Forelimb muscle (tissue), 1 donor: ENCODE measurements at places on chromosomes 11 and 22.

DNA sequence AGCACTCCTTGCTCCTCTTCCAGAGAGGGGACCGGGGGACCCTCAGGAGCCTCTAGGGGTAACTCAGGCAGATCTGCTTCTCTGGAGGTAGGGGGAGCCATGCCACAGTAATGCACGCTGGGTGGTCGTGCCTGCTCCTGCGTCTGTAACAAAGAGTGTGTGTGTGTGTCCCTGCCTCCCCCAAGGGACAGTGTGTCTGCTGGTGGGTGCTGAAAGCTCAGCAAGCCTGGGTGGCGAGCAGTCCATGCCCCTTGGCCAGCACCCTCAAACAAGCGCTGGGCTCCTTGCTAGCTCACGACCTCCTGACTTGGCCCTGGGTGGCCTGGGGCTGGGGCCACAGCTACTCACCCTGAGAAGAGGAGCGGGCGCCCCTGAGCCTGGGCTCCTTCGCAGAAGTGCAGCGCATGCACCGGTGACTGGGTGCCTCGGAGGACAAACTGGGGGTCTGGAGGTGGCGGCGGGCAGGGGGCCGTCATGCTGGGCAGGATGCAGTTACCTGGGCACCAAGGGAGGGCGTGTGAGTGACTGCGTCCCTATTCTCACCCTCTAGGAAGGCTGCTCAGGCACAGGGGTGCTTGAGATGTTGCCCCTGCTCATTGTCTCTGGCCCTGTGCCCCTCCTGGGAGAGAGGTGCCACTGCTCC is 33.7 kb downstream of the GNB1L start:
- DNase-seq: no peak

DNA sequence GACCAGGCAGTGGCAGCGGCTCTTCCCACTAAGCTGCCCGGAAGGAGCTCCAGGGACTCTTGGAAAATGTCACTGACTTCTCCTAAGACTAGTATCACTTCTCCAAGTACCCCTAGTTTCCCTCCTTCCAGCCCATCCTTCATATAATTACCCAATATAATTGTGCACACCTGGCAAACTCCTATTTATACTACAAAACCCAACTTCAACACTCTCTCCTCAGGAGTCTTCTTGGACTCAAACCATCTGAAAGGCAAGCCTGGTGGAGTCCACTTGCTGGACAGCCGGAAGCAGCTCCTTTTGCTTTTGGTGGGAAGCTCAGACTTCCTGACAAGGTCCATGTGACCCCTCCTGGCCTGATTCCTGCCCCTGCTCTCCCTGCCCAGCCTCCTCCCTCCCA is 955.9 kb downstream of the TBC1D22A start:
- DNase-seq: no peak

GRCh38 chr22:22776121-22776520 is 111.5 kb upstream of the IGLL5 start:
- no peak for DNase-seq

GRCh38 chr11:57680552-57680874 is 12.6 kb downstream of the ZDHHC5 start:
- no peak for DNase-seq

DNA sequence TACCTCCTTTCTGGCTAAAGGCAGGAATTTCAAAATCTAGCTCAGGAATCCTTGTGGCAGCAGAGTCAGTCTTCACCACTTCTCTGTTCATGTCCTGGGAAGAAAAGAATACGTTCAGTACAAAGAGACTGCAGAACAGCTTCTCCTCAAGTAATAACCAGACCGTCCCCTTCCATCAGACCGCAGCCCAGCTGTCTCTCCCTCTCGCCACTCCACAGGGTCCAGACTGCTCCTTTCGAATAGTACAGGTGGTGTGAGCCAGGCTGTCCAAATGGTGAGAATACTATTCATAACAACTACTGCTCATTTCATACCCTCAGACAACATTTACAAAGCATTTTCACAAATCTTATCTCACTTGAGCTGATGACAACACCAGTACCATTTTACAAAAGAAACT is 857 bp downstream of the ZPR1 start:
- DNase-seq: no peak
